ENCODE measurements at places on chromosomes 13 and 19. TPM values are rescaled to one million over a fixed set of nuclear protein-coding genes. Genes with fewer than 3 reads are reported as not detected.

DNA sequence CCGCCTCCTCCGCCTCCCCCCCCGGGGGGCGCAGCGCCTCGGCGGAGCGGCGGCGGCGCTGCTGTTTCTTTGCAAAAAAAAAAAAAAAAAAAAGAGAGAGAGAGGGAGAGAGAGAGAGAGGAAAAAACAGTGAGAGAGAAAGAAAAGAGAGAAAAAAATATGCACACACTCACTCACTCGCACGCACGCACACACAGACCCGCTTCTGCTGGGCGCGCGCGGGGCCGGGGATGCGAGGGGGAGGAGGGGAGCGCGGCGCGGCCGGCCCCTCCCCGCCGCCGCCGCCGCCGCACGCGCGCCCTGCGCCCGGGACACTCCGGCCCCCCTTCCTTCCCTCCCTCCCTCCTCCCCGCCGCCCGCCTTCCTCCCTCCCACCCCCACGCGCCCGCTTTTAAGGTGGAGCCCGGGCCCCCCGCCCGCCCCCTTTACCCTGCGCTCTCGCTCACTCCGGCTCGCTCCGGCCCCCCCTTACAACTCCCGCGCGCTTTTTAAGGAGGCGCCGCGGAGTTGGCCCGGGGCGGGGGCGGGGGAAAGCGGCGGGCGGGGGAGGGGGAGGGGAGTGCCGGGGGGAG is at the start of gene SAMD1:
Gene SAMD1, minus strand, starts transcription at position 243 of the 572 bp plus-strand sequence.
- DNase-seq, result no peak

FBXO27 gene
- 14.6 TPM for total RNA-seq

GRCh38 chr13:101845245-101846020 is 393.0 kb downstream of the ITGBL1 start:
- peak; percentile 0 for DNase-seq

MBD3L2 gene
- total RNA-seq, result not detected

- no peak for DNase-seq
These were observed 684.1 kb downstream of the DIAPH3 start for GRCh38 chr13:59479629-59480028.

DNA sequence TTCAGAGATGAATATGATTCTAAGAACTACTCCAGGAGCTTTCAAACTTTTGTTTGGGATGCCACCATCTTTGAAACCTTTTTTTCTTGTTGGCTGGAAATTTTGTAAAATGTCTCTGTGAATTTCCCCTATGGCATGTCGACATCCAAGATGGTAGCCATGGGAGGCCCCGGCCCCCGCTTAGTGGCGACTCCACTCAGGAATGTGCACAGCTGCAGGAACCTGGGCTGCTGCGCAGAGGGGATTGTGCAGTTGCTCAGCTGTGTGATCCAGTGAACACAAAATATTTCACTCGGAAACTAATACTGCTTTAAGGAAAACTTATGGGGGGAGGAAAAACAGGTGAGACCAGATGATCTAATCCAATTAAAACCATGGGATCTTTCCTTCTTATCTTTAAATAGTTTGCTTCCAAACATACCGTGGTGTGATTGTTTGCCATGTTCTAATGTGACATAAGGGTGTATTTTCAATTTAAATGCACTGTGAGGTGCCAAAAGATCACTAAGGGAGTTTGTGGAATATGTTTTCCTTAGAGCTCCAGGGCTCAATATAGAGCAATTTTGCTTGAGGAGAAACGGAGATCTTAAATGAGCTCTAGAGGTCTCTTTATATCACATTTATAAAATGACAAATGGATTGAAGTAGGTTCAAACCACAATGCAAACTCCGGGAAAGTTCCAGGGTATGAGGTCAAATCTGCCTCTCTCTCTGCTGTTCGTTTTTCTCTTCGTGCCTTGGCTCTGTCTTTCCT is 497.7 kb downstream of the FGF9 start:
- DNase-seq, result no peak

CEACAM5 gene
- 3.4 TPM for total RNA-seq

GRIK5 gene
- 0.44 TPM for total RNA-seq
